ENCODE measurements at places on chromosomes 2 and 18.

DNA sequence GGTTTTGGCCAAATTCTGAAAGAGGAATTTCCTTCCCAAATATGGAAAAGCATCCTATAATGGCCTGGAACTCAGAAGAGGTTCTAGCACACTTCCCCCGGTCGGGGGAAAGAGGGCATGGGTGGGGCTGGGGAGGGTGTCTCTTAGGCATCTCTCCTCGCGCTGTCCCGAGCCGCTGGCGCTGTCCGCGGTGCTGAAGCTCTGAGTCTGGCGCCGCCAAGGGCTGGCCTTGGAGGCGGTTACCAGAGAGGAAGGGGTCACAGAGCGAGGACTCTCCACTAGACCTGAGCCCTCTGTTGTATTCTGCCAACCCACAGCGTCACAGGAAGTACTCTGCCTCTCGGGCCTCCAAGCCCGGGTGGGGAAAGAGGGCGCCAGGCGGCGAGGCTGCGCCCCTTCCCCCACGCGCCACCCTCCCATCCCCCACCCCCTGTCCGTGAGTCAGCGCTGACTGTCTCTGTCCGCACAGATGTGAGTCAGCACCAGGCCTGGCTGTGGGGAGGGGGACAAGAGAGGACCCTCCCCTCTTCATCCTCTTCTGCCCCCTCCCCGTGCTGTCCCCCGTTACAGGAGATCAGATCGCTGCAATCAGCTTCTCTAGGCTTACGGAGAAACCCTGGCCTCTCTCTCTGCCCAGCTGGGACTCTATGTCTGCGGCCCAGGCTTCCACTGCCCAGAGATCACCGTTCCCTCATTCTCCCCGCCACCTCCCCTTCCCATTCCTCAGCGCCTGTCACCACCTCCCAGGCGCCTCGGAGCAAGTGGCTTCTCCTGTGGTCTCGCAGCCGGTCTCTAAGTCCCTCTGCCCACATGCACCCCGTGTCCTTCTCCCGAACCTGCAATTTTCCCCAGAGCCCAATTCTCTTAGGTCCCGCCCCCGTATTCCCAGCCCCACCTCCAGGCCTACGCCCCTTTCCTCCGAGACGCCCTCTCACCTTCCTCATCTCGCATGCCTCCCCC is 779 bp downstream of the PTPRN start:
- DNase-seq: peak; percentile 28

- DNase-seq: no peak
Observed at GRCh38 chr18:13531681-13532325, 194.6 kb downstream of the FAM210A start.

- no peak for DNase-seq
Observed at GRCh38 chr18:76578571-76579300, 83.7 kb upstream of the ZNF516 start.

DNA sequence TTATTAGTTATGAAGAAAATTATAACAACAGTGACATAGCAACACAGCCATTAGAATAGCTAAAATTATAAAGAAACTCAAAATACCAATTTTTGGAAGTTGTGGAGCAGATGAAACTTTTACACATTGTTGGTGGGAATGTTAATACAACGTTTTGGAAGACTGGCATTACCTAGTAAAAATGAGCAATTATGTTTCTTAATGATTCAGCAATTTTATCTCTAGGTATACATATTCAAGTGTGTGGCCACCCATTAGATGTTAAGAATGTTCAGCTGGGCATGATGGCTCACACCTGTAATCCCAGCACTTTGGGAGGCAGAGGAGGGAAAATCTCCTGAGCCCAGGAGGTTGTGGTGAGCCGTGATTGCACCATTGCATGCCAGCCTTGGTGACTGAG is 78.8 kb downstream of the INSIG2 start:
- no peak for DNase-seq

- DNase-seq: no peak
Observed at GRCh38 chr2:220373878-220374277, 746.4 kb downstream of the SLC4A3 start.

GRCh38 chr2:166637051-166637450 is 143.0 kb upstream of the SCN7A start:
- no peak for DNase-seq

GRCh38 chr2:75920859-75921551 is 210.3 kb upstream of the GCFC2 start:
- no peak for DNase-seq

- no peak for DNase-seq
Observed at GRCh38 chr2:203427061-203427460, 98.9 kb downstream of the ABI2 start.

GRCh38 chr2:62999905-63000304 is 50.7 kb upstream of the OTX1 start:
- no peak for DNase-seq

GRCh38 chr2:236861944-236862343 is 223.7 kb upstream of the COPS8 start:
- no peak for DNase-seq

DNA sequence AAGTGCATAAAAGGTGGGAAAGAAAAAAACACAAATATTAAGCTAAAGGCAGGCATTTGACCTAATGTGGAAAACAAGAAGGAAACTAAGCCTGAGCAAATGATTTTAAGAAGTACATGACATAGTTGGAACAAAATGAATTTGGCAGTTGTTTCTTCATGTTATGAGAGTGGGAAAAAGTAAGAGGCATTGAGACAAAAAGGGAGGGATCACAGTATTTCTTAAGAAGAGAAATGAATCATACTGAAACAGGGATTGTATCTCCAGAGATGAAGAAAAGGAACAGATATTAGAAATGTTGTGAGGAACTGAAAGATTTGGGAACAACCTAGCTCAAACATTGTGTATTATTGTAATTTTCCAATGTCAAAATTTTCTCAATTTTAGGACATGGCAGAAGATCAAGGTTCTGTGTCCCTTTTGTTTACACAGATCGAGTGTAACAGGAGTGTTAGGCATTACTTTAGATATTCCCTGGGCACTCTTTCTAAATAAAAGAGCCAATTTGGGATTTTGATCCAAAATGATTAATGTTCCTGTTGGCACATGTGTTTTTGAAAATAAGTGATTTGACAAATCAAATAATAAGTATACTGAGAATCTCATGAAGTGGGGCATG is 98.6 kb downstream of the CALCRL start:
- DNase-seq: no peak

DNA sequence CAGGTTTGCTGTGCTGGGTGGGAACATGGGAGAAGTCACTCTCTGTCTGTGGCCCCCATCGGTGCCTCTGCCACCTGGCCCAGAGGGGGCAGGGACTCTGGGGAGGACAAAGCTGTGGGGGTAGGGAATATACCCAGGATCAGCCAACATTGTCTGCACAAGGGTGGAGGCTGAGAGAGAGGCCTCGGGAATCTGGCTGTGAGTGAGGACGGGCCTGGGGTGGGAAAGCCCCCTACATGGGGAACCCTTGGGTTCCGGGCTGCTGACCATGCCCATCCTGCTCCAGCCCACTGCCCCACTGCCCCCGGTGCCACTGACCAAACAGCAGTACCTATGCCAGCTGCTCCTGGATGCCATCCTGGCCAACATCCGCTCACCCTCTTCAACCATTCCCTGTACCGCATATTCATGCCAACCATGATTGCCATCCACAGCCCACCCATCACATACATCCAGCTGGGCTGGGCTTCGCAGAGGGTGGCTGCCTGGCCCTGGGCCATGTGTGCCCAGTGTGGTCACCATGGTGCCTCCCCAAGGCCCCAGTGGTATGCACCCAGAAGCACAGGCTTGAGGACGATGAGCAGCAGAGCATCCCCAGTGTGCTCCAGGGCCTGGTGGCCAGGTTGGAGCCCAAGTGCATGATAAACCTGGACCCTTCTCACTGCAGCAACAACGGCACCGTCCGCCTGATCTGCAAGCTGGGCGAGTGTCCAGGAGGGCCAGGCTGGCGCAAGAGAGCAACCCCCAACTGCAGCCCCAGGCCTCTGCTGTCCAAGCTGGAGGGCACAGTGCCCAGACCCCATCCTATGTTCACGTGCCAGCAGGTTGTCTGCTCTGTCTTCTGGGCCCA is 6.9 kb upstream of the POTEF start:
- DNase-seq: no peak

DNA sequence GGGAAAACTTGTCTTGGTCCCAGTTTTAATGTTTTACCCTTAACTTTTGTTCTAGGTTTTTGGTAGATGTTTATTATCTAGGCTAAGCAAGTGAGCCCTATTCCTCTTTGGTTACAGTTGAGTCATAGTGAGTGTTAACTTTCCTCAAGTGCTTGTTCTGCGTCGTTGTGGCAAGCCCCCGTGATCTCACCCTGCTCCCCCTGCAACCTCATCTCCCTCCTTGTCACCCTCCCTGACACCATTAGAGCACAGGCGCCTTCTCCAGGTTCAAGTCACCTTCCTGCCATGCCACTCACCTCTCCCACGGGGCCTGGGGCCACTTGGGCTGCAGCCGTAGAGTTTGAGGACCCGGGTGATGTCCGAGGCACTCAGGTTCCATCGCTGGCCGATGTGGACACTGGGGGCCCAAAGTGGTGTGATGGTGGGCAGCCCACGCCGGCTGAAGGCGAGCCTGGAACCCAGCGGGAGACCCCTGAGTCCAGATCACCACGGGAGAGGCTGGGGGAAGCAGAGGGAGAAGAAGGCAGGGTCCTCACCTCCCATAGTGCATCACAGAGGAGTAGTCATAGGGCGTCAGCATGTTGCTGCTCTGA is 8.7 kb downstream of the ASTL start:
- DNase-seq: no peak

DNA sequence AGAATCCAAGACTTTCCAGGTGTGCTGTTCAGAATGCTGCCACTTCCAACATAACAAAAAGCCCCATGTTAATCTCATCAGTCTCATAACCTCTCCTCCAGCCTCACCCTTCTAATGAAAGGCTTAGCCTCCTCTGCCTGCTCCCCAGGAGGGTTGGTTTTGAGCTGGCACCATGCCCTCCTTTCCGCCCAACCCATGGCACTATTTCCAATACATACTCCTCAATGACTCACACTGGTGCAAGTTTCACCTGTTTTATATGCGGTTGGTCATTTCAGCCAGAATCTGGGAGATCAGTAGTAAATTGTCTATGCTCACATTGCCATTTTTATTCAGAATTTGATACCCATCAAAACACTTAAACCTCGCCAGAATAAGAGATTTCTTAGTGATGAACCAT is 157.6 kb upstream of the NRP2 start:
- no peak for DNase-seq

DNA sequence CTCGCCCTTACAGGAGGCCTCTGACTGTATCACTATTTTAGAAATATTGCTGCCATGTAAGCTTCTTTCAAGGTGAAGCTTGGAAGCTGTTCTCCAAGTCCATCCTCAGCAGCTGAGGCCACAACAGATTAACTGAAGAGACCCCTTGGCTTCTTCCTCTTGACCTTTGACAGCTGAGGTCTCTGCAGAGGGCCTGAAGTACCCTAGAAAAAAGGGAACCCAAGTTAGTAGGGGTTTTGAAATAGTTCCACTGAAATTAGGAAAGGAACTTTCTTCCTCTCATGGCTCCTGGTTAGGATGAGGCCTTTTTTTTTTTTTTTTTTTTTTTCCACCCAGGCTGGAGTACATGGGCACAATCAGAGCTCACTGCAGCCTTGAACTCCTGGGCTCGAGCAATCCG is 15.5 kb upstream of the IHH start:
- DNase-seq: no peak

DNA sequence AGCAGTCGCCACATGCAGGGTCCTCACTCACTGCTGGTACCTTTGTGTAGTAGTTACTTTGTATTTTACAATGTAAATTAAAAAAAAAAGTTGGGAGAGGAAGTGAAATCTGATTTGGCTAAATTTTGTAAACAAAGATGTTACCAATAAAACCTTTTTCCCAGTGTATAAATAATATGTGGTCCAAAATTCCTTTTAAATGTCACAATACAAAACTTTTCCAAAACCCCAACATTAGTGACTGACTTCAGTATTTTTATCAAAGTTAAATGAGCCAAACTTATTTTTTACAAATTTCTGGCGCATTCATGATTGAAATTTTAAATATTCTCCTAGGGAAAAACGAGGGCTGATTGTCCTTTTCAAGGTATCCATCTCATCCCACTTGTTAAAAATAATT is 239.9 kb downstream of the AGAP1 start:
- DNase-seq: no peak

- DNase-seq: no peak
Observed at GRCh38 chr2:184270660-184271059, 327.7 kb upstream of the ZNF804A start.

DNA sequence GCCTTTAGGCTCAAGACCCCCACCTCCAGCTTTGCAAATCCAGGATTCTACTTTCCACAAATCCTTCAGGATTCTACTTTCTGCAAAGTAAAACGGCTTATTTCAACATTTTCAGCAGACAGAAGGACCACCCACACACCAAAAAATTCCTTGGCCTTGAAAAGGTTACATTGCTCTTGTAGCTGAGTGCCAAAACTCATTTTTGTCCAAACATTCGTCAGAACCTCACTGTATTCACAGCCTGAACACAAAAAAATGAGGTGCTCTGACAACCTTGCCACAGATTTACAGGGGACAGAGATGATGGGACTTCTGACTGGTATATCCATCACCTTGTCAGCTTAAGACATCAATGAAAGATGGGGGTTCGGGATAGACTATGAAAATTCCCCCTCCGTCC is 63.0 kb upstream of the COX7A2L start:
- DNase-seq: no peak

DNA sequence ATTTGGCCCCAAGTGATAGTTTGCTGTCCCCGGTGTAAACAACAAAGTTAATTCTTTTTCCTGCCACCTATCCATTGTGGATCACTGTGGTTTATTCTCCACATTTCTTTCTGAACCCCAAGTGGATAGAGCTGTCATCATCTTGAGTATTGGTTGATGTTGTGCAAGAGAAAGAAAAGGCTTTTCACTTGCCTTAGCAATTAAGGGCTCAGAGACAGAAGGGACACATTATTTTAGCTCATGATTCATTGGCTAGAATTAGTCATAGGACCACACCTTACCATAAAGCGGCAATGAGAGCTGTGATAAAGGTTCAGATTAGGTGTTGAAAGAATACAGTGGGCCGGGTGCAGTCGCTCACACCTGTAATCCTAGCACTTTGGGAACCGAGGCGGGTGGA is 442.1 kb upstream of the DCC start:
- DNase-seq: no peak

GRCh38 chr2:181389524-181389923 is 67.7 kb upstream of the ITGA4 start:
- no peak for DNase-seq

- no peak for DNase-seq
Observed at GRCh38 chr2:45191146-45191863, 182.1 kb upstream of the SIX2 start.

- DNase-seq: no peak
Observed at GRCh38 chr2:240747256-240747655, 55.6 kb downstream of the AQP12A start.

- no peak for DNase-seq
Observed at GRCh38 chr18:9106094-9106493, 3.6 kb downstream of the NDUFV2 start.

DNA sequence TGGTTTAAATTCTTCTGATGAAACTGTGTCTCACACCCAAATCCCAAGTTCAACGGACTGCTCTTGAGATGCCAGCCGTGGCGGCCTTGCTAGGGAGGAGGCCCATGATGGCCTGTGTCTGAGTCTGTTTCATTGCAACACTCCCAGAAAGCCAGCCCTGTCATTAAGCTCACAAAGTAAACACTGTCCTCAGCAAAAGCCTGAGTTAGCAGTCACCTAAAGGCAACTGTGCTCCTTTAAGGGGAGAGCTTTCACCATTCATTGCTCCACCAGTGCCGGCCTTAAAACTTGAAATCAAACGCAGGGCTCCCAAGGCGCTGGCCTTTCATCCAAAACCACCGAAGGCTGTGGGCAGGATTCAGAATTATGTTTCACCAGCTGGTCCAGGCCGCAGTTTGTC is 42.5 kb upstream of the PPP1CB start:
- DNase-seq: no peak

GRCh38 chr2:28293416-28293815 is 99.2 kb upstream of the FOSL2 start:
- no peak for DNase-seq

All from stimulated activated CD8-positive, alpha-beta memory T cell treated with anti-CD3 and anti-CD28 coated beads, Interleukin-7, amount 100 ng/mL, for 24 hours (primary cell).